Dorsolateral prefrontal cortex (tissue), 122 donors: ENCODE measurements at places on chromosomes 2 and 18. TPM values are rescaled to one million over a fixed set of nuclear protein-coding genes. Genes with fewer than 3 reads are reported as not detected.

GRCh38 chr2:138205281-138205680 is 241.0 kb downstream of the HNMT start:
- no peak for DNase-seq

DNA sequence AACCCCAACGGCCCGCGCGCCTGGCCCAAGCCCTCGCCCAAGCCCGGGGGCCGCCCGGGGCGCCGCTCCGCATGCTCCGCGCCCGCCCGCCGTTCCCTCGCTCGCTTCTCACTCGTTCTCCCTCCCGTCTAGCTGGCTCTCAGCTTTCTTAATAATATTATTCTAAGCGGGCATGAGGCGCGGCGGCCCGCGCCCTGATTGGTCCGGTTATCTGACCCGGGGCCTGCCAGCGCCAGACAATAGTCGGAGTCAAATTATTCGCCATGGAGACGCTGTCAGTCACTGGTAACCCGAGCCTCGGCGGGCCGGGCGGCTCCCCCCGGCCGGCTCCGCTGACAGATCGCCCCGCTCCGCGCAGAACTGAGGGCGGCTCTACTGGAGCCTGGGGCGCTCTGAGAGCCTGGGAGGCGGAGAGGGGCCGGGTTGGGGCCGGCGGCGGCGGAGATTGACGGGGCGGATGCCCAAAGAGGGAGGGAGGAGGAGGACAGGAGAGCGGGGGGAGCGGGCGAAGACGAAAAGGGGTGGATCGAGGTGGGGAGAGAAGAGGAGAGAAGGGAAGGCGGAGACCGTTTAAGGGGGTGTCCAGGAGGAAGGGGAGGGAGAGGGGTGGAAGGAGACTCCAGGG is at the start of gene SIX2:
SIX2 (minus strand) TSS at position 150 of the 625 bp plus-strand sequence. CDS start 342 bp downstream, outside the sequence.
- DNase-seq = no peak

DNA sequence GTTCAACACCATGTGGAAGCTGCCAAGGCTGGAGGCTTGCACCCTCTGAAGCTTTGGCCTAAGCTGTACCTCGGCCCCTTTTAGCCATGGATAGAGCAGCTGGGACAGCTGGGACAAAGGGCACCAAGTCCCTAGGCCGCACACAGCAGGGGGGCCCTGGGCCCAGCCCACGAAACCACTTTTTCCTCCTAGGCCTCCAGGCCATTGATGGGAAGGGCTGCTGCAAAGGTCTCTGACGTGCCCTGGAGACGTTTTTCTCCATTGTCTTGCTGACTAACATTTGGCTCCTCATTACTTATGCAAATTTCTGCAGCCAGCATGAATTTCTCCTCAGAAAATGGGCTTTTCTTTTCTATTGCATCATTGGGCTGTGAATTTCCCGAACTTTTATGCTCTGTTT is 13.7 kb downstream of the RAPGEF4 start:
- no peak for DNase-seq

GRCh38 chr18:6333981-6334380 is 80.7 kb downstream of the L3MBTL4 start:
- no peak for DNase-seq

DNA sequence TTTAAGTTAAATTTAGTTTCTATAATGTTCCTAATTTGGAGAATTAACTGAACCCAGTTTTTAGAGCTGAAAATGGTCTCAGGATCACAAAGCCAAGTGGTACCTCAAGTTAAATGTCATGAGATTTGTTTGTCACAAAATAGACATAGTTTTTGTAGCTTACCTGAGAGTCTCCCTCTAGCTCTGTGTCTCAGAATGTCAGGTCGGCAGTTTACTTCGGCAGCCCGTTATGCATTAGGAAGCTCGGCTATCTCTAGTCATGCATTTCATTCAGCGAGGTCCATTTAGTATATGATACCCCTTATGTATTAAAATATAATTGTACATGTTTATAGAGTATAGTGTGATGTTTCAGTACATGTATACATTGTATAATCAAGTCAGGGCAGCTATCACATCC is 155.6 kb downstream of the EML6 start:
- no peak for DNase-seq

DNA sequence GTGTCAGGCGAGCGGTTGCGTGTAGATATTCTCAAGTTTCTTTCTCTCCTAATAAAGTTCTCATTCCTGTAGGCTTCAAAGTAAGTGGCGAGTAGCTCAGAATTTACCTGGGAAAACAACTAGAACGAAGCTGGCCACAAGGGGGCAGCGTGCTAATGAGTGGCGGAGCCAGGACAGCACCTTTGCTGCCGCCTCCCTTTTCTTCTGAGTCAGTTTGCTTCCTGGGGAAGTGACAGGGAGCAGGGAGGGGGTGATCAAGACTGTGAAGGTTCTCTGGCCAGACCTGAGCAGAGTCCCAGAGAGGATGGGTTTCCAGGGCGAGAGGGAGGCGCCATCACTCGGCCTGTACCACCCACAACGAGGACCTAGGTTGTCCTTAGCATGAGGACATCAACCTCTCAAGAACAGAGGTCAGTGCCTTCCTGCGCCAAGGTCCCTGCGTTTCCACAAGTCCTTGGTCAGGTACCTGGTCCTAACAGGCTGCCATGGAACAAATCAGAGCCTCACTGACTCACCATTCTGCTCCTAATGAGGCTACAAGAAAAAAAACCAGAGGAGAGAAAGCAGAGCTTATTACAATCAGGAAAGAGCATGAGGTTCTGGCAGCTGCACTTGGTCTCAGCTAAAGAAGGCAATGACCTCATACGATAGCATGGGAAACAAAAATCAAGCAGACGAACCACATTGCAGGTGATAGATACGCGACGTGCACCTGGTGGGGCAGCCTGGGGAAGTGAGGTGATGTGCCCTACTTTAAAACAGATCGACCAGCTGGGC is 98.7 kb downstream of the PLB1 start:
- peak; percentile 82 for DNase-seq

DNA sequence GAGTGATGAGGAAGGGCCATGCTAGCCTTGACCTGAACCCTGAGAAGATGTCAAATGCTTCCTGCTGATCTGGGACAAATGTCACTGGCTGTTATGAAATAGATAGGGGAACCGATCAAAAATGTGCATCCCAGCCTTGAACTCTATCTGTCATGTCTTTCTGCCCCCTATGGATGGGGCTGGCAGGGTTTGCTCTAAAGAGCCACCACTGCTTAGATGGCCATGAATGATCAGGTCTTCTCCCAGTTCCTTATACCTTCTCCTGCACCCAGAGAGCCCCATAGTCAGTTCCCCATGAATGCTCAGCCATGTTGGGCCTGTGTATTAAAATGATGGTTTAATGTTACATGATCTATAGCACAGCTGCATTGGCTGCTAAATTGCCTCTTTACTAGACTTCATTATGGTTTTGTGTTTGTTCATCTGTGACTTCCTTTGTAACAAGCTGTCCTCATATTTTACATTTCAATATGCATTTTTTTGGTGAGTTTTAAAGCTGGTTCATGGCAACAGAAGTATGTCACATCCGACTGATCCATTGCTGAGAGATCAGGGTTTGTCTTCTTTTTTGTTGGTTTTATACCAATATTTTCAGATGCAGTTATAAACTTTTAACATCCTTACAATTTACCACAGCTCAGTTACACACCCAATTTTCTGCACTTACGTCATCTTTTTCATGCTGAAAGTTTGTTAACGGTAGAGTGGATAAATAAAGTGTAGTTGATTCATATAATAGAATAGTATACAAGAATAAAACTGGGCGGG is 56.3 kb upstream of the SMAD2 start:
- DNase-seq = no peak

- DNase-seq = peak; percentile 49
These were observed 25.8 kb downstream of the CIB4 start for GRCh38 chr2:26615336-26615859.

DNA sequence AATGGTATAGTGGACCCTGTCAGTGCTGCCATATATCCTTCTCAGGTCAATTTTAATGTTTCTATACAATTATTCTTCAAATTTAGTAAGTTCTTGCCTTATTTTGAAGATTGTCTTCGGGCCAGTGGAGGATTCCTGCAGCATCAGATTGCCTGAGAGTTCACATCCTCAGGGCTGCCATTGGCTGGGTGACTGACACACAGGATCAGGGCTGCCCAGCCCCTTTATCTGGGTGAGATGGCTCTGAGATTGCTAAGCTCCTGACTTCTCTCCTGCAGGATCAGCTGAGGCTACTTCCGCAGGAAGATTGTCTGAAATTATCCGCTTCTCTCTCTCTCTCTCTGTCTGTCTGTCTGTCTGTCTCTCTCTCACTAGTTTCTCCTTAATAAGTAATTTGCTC is 567.4 kb downstream of the TSN start:
- DNase-seq = no peak

- peak; percentile 6 for DNase-seq
These were observed at the start of gene C1QL2 for GRCh38 chr2:119158563-119159347. Gene C1QL2, minus strand, starts transcription at chr2:119158751. Its CDS starts 482 bp downstream, at chr2:119158269.

DNA sequence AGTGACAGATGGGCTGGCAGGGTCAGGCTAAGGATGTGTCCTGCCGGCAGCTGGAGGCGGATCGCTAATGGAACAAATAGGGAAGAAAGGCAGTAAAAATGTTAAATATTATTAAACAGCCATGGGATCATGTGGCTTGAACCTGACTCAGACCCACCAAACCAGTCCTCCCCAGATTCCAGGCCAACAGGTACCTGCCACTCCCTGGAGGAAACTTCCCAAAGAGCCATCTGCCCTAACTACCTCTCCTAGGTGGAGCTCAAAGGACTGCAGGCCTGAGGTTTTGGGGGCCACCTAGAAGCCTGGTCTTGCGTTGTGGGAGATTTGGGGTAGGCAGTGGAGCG is 34.3 kb downstream of the CIB4 start:
- no peak for DNase-seq

- no peak for DNase-seq
These were observed 94.8 kb upstream of the EPAS1 start for GRCh38 chr2:46202453-46202852.

DNA sequence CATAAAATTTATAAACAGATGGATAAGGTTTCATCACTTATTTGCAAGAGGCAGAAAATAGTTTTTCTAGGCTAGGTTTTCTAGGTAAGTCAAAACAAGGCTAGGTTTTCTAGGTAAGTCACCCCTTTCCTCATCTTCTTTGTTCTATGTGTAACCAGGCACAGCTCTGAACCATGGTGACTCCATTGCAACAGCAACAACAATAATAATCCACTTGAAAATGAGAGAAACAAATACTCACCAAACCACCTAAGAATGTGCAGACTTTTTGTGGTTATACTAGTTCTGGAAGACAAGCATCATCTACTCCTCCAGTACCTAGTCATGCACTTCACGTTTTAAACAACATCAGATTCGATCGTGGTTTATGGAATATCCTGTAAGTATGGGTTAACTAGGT is 237.4 kb upstream of the ACVR2A start:
- DNase-seq = no peak

DNA sequence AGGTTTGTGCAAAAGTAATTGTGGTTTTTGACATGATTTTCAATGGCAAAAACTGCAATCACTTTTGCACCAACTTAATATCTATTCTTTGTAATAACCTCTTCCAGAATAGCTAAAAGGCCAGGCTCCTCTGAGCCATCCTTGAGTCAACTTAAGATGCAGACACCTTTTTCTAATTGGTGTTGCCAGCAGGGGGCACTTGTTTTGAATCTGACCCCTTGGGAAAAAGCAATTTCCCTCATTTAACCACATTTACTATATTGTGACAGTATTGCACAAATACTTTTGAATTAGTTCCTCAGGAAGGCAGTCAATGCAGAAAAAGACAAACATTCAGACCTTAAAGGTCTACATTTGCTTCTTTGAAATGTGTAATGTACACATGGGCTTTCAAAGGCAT is 78.6 kb upstream of the GALNT5 start:
- no peak for DNase-seq

- DNase-seq = no peak
These were observed 106.8 kb upstream of the MSH2 start for GRCh38 chr2:47295981-47296635.

DNA sequence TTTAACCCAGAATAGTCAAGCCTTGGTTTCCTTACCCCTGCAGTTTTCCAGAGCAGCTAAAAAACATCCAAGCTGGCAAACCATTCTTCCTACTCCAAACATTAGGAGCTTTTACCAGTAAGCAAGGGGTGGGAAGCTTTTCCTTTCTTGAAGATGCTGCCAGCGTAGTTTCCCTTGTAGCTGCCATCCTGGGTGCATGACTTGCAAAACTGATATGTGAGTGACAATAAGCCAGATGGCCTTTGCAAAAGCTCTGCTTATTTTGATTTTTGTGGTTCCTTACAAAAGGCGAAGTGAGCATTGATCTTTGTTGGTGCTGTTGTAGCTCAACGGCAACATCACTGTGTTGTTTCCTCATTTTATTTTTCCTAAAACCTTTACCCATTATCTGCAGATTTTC is 138.8 kb downstream of the WDSUB1 start:
- no peak for DNase-seq

GRCh38 chr2:29014331-29014730 is 33.2 kb downstream of the TOGARAM2 start:
- no peak for DNase-seq

DNA sequence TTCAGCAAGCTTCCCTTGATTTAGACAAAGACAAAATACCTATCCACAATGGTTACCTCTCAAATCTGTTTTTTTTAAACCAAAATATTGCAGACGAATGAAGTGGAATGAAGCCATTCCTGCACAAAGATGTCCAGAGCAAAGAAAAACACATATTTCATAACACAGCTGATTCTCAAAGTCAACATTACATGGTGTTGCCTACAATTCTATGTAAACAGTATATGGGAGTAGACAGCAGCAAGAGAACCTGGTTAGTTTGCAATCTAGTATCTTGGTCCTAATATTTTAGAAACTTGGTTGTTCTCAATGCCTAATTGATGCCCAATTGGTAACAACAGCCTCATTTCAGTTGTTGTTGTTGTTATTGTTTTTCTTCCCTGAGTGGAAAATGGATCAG is 1240.9 kb upstream of the CHAC2 start:
- no peak for DNase-seq

GRCh38 chr2:24616616-24617015 is 125.6 kb downstream of the NCOA1 start:
- no peak for DNase-seq

GRCh38 chr18:46266473-46266872 is 162.3 kb downstream of the HAUS1 start:
- no peak for DNase-seq

GRCh38 chr2:73297151-73297559 is 3.8 kb upstream of the EGR4 start:
- DNase-seq = peak; percentile 31

- no peak for DNase-seq
These were observed 9.0 kb downstream of the MAB21L4 start for GRCh38 chr2:240886678-240887609.

- DNase-seq = no peak
These were observed 96.9 kb downstream of the OSBPL1A start for GRCh38 chr18:24300703-24301102.

DNA sequence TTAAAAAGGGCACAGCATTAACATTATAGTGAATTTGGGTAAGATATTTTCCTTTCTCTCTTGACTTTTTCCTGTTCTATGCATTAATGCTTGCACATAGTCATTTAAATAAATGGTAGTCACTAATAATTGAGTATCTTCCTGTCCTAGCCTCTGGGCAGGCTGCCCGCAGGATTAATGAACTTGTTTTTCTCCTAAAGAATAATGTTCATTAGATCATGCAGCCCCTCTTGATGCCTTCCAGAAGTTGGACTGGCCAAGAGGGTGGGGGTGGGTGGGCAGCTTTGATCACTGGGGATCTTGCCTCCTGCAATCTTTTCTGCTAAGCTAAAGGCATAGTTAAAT is 514.5 kb upstream of the CDH2 start:
- DNase-seq = no peak

GRCh38 chr2:233402346-233402745 is 48.1 kb downstream of the DGKD start:
- DNase-seq = no peak

The C2orf80 gene
- total RNA-seq = 26.8 TPM

The CETN1 gene
- not detected for total RNA-seq

The GPATCH11 gene
- total RNA-seq = 17.5 TPM

The LIPG gene
- 1.8 TPM for total RNA-seq

The FEV gene
- total RNA-seq = not detected

The LINC00305 gene
- not detected for total RNA-seq

The ABCG8 gene
- 1.9 TPM for total RNA-seq
